ENCODE measurements at places on chromosomes 11 and 22.

- peak; percentile 23 for DNase-seq
Observed at GRCh38 chr11:62427630-62428233, 8.9 kb downstream of the SCGB1A1 start.

DNA sequence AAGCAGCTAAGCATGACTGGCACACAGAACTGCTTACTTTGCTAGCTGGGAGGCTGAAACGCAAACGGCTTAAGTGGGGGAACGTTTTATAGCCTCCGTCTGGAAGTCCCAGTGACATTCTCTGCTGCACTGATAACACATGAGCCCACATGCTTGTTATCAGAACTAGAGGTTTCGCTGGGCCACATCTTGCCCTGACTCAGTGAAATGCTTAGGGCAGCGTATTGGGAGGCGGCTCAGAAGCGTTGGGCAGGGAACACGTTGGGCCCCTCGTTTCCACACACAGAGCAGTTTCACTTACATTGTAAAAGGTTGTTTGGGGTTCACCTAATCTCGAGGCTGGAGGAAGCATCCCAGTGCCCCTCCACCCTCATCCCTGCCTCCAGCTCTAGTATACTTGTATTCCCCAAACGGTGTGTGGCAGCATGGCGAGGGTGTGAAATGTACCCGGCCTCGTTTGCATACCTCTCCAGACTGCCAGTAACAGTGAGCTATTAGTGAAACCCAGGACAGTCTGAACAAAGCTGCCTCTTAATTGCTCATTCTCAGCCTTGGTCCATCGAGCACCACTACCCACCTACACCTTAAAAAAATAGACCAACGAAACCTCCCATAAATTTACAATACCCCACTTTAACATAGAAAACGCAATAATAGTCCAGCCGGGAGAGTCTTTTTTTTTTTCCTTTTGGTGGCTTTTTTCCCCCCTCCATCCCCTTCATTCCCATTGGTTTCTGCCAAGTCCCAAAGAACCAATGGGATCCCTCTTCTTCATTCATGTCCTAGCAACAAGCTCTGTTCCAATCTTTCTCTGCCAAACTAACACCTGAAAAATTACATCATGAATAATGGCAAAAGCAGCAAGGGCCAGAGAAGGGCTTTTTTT lies 218.8 kb upstream of the SORL1-AS1 start:
- no peak for DNase-seq

DNA sequence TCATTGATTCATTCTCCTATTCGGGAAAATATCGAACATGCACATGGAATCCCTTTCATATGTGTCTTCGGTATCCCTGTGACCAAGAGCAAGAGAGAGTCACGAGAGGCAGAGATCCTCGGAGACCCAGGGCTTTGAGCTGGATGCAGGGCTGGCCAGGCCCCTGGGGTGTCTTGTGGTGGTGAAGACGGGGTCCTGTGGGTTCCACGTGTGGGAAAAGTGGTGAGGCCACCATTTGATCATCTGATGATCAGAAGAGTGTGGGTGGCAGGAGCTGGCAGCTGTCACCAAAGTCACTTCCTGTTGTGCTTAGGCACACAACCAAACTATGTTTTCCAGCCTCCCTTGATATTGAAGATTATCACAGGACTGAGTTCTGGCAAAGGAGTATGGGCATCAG lies 94.0 kb downstream of the BRD1 start:
- DNase-seq: no peak

DNA sequence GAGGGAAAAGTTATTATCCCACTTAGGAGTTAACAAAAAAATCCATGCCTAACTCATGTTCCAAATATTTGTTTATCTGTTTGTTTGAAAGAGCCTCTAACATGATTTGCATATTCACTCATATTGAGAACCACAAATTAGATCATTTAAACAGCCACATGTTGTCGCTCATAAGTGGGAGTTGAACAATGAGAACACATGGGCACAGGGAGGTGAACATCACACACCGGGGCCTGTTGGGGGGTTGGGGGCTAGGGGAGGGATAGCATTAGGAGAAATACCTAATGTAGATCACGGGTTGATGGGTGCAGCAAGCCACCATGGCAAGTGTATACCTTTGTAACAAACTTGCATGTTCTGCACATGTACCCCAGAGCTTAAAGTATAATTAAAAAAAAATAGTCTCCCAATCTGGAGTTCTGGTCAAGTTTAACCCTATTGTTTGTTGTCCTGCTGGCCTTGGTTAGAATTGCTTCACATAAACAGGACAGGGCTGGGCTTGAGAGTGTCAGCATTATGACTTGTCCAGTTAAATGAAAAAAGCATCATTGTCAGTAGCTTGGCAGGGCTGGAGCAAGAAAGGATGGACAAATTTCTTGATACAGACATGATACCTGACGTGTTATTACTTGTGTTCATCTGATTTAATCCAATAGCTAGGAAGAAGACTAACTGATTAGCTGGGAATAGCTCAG lies 57.8 kb upstream of the PSMA1 start:
- peak; percentile 46 for DNase-seq

DNA sequence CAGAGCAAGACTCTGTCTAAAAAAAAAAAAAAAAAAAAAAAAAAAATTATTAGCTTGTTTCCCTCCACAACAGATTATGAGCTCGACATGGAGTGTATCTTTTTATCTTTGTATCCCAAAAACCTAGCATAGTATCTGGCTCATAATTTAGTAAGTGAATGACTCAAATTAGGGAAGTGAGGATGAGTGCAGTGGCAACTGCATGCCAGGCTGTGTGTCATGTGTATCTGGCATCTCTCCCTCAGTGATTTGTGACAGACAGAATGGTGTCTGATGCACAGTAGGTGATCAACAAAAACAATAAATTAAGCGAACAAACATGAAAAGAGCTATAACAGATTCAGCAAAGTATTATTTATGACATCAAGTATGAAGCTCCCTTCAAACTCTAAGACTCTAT lies 7.2 kb downstream of the STK33 start:
- no peak for DNase-seq

DNA sequence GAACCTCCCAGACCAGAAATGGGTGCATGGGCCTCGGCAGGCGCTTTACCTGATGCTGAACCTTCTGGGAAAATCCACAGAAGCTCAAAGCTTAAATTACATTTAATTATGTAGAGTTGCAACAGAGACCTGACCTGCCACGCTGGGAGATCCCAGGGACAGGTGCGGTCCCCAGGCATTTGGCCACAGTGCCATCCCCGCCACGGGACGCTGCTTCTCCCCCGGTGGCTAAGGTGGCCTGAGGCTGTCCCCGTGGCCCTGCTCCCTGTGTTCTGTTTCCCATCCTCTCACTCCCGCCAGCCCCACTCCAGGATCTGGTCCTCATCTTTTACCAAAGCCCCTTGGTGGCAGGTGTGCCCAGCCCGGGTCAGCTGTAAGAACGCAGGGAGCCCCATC lies 39.6 kb downstream of the GRAMD4 start:
- no peak for DNase-seq

DNA sequence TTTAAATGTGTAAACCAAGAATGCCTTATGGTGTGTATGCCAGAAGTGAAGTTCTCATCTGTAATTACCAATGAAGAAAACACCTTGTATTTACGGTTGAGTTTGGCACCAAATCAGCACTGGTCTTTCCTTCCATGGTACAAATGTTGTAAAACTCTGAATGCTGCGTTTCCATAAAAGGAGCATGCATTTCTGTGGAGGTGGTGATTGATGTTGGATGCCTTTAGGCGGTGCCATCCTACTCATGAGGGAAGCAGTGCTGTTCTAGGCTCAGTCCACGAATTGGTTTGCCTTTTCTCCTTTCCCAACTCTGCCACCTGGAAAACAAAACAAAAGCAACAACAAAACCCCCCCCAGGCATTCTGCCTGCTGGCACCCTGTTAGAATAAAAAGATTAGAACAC lies 124.4 kb downstream of the TEAD1 start:
- no peak for DNase-seq

DNA sequence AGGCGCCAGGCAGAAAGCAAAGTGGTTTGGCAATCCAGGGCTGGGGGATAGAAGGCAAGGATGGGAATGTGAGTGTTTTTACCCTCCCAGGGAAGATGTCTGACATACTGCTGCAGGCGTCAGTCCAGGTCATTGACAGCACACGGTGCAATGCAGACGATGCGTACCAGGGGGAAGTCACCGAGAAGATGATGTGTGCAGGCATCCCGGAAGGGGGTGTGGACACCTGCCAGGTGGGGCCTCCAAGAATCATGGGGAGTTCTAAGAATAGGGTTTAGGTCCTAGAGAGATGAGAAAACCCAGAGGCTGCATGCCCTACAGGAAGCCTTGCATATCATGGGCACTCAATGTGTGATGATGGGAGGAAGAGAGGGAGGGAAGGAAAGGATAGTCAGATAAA lies 28.3 kb upstream of the SMIM35 start:
- DNase-seq: no peak

DNA sequence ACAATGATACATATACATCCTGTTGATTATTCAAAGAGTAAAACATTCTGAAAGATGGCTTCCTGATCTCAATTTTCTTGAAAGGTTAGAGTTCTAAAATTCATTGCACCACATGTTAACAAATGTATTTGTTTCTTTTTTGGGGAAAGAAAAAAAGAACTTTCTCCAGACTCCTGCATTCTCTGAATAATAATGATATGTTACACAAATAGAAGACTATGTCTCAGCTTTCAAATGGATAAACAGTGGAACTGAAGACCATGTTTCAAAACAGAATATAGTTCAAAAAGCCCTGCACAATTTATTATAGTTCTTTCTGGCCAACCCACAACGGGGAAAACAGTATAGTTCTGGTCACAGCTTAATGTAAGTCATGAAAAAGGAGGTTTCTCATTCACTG lies 277.0 kb downstream of the SBF2 start:
- no peak for DNase-seq

- no peak for DNase-seq
Observed at GRCh38 chr11:115345361-115345760, 158.9 kb downstream of the CADM1 start.

GRCh38 chr11:41999066-41999465 lies 539.6 kb upstream of the LRRC4C start:
- no peak for DNase-seq

DNA sequence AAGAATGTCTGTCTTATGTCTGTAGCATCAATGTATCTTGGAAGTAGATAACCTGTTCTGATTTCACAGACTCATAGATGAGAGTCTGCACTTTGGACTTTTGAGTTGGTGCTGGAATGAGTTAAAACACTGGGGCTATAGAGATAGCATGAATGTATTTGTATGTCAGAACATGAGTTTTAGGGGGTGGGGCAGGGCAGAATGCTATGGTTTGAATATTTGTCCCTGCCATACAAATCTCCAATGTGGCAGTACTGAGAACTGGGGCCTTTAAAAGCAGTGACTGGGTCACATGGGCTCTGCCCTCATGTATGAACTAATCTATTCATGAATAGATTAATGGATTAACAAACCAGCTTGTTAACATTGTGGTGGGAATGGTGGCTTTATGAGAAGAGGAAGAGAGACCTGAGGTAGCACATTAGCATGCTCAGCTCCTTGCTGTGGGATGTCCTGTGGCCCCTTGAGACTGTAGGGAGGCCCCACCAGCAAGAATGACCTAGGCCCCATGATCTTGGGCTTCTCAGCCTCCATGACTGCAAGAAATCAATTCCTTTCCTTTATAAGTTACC lies 15.5 kb upstream of the OR52K1 start:
- DNase-seq: no peak

DNA sequence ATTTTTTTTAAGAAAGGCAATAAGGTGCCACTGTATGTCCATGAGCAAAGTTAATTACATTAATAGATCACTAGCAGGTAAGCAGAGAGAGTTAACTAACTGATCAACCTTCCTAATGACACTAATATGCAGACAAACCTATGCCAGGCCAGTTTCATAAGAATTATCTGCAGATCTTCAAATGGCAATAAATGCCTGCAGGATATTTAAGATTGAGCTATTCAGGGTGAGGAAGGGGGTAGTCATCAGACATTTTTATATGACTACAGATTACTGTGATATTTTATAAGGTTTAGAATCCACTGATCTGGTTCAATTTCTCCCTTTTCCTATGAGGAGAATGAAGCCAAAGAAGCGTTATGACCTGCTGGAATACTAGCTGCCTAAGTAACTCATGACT lies 30.2 kb downstream of the CARD18 start:
- DNase-seq: no peak

DNA sequence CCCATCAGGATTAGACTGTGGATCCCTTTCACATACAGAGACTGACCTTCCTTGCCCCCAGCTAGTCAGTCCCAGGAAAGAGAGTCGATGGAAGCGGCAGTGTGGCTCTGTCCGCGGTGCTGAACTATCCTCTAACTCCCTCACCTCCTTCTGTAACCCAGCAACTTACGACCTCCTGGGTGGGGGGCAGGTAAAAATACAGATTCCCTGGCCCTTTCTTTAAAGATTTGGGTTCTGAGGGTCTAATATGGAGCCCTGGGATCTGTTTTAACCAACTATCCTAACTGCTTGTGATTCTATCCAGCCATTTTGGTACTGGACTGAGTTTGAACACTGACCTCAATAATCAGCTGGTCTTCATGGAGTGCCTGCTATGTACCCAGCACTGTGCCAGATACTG lies 23.2 kb downstream of the MFNG start:
- no peak for DNase-seq

DNA sequence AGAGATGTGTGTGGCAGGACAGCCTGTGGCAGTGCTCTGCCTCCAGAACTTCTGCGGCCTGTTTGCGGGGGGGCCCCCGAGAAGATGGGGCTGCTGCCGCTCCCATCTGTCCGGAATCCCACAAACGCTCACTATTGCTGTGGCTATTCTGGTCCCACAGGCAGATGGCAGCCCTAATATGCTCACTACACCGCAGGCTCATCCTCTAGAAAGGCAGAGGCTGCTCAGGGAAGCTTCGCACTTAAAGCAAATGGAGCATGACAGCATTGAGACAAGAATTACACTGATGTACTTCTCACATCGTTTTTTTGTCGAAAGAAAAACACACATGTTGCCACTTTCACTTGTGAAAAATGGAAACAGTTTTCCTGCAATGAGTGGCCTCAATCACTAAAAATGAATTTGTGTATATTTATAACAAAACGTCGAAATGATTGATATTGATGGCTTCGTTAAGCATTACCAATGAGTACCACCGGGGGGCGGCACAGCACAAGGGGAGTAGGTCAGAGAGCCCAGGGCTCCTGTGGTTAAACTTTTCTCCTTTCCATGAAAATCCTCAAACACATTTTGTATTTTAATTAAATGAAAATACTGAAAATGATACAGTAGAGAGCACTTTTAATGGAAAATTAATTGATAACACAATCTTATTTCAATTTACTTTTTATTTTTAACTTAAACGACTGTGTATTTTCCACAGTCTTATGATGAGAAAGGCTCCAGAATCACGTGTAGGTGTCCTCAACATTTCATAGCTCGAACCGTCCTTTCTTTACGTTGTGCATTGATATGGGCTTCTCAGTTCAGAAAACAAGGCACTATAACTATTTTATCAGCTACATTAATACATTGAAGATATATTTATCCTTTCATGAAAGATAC lies 69.1 kb downstream of the CTTN start:
- no peak for DNase-seq

GRCh38 chr22:40000171-40000570 lies 5.4 kb downstream of the FAM83F start:
- DNase-seq: no peak

All from CD4-positive, alpha-beta T cell treated with Interleukin-4 for 4 hours (primary cell).